Esophagus mucosa (tissue), 1 donor: ENCODE measurements at places on chromosomes 12 and 14.
A peak's percentile ranks its signal among the peaks of the same experiment; 100 is the strongest.

DNA sequence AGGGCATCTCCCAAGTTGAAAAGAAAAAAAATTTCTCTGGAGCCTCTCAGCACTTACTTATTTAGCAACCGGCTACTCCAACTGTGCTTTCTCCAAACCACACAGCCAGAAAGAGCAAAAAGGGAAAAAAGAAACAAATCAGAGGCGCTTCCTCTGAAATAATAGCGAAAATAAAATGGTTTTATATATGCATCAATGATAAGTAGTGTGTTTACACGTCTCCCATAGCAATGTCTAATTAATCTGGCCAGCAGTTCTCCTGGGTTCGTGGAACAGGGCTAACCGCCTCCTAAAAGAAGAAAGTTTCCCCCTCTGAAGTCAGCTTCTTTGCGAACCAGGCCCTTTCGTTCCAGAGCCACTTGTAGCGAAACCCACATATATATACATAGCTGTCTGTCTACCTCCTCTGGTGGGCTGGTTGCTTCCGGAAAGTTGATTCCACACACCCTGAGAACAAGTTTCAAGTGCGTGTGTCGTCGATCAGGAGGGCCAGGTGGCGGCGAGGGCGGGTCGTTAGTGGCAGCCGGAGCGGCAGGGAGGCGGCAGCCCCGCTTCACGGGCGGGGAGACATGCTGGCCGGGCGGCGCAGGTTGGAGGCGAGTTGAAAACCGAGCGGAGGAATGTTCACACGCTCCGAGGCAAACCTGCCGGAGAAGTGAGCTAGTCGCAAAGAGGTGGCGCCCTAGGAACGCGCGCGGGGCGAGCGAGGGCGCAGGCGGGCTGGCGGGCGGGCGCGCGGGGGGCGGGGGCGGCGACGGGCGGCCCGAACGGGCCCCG lies 2.7 kb downstream of the PTHLH start:
- ATAC-seq = peak; percentile 69

GRCh38 chr12:102371165-102371564 lies 109.2 kb downstream of the IGF1 start:
- no peak for ATAC-seq

DNA sequence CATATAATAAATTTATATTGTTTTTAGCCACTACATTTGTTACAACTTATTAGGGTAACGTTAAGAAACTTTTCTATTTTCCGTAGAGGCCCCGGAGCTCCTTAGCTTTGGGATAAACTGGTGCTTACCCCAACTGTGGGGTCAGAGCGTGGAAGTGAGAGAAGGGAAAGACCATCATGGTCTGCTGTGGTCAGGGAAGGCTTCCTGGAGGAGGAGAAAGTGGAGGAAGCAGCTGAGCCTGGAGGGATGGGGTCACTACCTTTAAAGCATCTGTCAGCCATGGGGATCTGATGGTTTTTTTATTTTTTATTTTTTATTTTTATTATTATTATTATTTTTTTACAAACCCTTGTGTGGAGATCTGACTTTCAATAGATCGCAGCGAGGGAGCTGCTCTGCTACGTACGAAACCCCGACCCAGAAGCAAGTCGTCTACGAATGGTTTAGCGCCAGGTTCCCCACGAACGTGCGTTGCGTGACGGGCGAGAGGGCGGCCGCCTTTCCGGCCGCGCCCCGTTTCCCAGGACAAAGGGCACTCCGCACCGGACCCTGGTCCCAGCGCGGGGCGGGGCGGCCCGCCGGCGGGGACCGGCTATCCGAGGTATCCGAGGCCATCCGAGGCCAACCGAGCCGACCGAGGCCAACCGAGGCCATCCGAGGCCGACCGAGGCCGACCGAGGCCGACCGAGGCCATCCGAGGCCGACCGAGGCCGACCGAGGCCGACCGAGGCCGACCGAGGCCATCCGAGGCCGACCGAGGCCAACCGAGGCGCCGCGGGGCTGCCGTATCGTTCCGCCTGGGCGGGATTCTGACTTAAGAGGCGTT lies 1101.2 kb upstream of the TMEM132C start:
- ATAC-seq = peak; percentile 97

- peak; percentile 78 for ATAC-seq
These were observed 9.5 kb upstream of the SAV1 start for GRCh38 chr14:50677527-50678063.

DNA sequence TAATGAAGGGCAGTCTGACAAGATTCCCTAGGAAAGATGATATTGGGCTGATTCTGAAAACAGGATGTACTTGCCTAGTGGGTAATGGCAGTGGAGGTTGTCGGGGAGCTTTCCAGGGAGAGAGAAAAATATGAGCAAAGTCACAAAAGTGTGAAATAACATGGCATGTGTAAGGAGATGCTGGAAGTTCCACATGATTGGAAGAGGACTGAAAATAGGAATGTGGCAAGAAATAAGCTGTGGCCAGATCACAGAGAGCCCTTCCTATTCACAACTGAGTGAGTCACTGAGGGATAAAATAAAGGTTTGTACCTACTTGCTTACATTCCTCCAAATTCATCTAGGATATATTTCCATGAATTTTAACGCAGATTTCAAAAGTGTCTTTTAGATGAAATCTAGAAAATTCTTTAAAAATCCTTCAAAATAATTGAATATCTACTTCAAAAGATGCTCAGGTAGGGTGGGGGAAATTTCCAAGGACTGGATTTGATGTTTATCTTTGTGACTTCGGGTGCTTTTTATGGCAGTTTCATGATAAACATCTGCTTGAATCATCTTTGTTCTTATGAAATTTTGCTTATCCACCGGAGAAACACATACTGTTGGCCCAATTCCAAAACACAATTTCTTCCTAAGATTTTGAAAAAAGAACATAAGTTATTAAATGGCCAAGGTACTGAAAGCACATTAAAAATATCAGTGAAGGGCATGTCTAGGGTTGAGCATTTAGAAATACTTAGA lies 36.3 kb upstream of the SLC2A13 start:
- no peak for ATAC-seq

GRCh38 chr12:85835426-85836196 lies 598 bp downstream of the RASSF9 start:
- ATAC-seq = peak; percentile 47

DNA sequence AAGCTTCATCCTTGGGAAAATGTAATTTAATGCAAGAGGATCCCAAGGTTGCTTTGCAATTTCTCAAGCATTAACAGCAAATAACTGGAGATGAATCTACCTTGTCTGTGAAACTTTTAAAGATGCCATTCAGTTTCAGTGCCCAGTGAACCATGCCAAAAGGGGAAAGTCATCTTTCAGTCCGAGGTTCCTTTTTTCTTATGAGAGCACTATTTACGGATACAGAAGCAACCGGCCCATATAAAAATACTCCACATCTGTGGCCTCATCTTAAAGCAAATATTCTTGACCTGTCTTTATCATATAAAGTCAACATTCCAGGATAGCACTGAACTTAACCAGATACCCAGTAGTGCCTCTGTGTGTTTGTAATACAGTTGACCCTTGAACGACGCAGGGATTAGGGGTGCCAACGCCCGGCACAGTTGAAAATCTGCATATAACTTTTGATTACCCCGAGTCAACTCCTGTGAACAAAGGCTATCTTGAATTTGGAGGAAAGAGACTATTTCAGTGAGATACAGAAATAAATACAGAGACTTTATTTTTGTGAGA lies 209.4 kb downstream of the PCNX1 start:
- no peak for ATAC-seq

GRCh38 chr12:76883151-76883550 lies 4.3 kb upstream of the CSRP2 start:
- no peak for ATAC-seq

DNA sequence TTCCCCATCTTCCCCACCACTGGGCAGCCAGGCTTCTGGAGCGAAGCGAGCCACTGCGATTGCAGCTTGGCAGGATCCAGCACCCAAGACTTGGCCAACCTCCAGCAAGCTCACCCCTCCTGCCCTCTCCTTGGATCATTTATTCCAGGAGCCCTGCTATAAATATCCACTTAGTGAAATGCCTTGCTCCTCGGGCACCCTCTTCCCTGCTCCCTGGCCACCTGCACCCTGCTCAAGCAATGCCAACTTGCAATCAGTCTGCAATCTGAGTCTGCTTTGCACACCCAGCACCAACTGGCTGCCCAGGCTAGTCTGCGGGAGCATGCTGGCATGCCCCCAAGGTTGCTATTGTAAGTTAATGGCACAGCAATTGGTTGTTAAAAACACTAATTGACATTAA lies 666.0 kb downstream of the MED13L start:
- no peak for ATAC-seq

DNA sequence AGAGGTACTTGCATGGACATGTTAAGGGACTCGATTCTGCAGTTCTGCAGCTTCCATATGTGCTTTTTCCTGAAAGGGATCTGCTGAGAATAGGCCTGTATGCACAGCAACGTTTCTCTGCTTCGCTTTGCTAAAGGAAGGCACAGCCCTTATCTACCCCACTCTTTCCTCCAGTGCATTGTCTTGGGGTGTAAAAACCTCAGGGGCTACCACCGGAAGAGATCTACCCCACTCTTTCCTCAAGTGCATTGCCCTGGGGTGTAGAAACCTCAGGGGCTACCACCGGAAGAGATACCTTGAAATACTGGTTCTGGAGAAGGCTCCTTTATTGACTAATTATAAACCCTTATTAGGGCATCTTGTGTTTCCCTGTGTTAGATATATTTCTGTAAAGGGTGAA lies 52.9 kb downstream of the SEL1L start:
- ATAC-seq = no peak
